Fibroblast of villous mesenchyme (primary cell): ENCODE measurements at places on chromosomes 12 and 14. TPM values are rescaled to one million over a fixed set of nuclear protein-coding genes. Genes with fewer than 3 reads are reported as not detected.

The CTSG gene
- total RNA-seq = not detected in 2 replicates

The NAB2 gene
- 38.0 and 39.6 TPM in 2 replicates for total RNA-seq

The CIDEB gene
- total RNA-seq = 1.3 and 3.0 TPM in 2 replicates

The SYCP3 gene
- under 0.01 and 0.32 TPM in 2 replicates for total RNA-seq

The SIVA1 gene
- total RNA-seq = 67.8 and 73.8 TPM in 2 replicates

The ERG28 gene
- 10.0 and 13.0 TPM in 2 replicates for total RNA-seq

The KLRK1 gene
- total RNA-seq = not detected in 2 replicates

The GPR137C gene
- total RNA-seq = 0.32 and 0.43 TPM in 2 replicates

The KLHDC1 gene
- total RNA-seq = 2.6 and 3.0 TPM in 2 replicates

The MFAP5 gene
- 0.86 and 4.8 TPM in 2 replicates for total RNA-seq

The PLEK2 gene
- 2.2 and 4.5 TPM in 2 replicates for total RNA-seq

The CCDC197 gene
- total RNA-seq = not detected in 2 replicates

DNA sequence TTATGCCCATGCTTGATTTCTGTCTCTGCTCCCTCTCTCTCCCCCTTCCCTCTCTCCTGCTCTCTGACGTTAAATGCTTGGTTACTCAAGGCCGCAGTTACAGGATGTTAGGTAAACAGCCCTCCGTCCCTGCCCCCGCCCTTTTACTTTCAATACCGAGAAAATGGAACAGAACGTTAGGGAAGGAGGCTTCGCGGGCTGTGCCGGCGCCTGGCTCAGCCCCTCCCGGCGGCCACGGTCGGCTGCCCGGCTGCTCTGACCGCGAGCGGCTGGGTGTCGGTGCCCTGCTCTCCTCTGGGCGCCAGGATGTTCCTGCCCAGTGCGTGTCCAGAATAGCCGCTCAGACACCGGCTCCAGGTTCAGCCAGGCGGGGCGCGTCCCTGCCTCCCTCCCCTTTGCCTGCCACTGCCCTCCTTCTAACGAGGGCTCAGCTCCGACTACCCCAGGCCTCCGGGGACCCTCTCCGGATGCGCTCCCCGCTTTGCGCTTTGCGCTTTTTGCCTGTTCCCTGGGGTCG is 166.1 kb downstream of the ADCK1 start:
- peak; percentile 8 for DNase-seq

DNA sequence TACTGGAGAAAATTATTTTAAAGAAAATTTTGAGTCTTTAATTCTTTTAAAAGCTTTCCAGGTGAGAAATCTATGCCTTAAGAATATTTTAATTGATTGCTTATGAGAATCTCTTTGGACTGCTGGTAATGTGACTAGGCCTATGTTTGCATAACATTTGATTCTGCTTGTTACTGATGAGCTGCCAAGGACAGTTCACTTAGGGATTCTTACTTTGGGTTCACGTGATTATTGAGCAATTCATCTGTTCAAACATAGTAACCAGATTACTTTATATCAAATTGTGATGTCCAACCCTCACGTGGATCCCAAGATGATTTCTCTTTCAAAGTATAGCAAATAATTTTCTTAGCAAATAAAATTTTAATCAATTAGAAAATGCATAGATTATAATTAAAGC is 27.4 kb upstream of the ABCD2 start:
- DNase-seq = peak; percentile 31

GRCh38 chr12:98217257-98217656 is 298.1 kb upstream of the TMPO start:
- no peak for DNase-seq

GRCh38 chr12:49632401-49632800 is 9.0 kb downstream of the PRPF40B start:
- DNase-seq = no peak

GRCh38 chr14:90758959-90759358 is 57.3 kb downstream of the TTC7B start:
- peak; percentile 18 for DNase-seq

- peak; percentile 32 for DNase-seq
Measured at GRCh38 chr12:75921622-75922289, 109.8 kb downstream of the PHLDA1 start.

DNA sequence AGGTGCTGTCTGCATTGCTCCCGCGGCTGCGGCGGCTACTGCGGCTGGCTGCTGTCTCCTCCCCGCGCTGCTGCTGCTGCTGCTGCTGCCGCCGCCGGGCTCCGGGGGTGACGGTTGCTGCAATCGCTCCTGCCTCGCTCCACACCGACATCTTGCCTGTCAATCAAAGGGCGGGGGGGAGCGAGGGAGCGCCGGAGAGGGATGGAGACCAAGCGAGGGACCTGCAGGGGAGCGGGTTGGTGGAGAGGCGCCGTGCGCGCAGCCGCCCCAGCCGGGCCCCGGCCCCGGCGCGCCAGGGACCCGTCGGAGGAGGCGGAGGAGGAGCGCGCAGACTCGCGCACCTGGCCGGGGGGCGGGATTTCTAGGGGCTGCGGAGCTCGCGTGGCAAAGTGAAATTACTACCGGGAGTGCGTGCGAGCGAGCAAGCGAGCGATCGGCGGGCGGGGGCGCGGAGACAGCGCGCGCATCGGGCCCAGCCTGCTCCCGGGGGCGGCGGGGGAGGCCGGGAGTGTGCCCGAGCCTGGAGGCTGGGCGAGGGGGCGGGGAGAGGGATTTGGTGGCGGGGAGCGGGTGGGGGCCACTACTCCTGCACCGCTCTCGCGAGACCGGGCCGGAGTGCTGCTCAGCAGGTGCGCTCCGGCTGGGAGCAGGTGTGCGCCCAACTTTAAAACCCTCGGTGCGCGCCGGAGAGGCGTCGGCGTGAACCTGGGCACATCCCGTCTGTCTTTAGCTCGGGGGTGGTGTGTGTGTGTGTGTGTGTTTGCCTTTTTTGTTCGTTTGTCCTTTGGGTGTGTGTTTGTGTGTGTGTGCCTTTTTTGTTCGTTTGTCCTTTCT is at the start of gene KSR2:
TSS of gene KSR2 (minus strand) at position 165 of the 834 bp plus-strand sequence. CDS start 735 bp downstream, outside the sequence.
- DNase-seq = no peak

DNA sequence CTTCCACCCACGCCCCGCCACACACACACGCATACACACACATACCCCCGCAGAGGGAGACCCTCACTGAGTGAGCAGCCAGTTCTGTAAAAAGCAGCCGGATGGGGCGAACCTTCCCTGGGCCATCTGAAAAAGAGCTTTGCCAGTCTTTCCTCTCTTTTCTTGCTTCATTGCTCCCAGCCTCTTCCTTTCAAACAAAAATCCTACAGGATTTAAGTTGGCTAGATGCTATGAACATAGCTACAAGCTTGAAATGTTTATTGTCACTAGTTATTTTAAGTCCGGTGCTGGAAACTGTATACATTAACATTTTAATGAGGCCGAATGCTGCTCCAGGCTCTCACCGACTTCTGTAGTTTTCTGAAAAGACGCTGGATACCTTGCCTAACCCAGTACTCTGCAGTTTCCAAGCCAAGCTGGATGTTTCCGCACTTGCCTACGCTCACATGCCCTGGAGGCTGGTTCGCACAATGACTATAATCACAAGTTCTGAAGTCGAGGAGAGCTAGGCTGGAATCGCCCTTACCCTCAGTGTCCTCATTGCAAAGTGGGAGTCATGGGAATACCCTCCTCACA is 39.2 kb downstream of the LTBP2 start:
- DNase-seq = peak; percentile 87

GRCh38 chr14:23217032-23218020 is 20.4 kb upstream of the RNF212B start:
- no peak for DNase-seq

DNA sequence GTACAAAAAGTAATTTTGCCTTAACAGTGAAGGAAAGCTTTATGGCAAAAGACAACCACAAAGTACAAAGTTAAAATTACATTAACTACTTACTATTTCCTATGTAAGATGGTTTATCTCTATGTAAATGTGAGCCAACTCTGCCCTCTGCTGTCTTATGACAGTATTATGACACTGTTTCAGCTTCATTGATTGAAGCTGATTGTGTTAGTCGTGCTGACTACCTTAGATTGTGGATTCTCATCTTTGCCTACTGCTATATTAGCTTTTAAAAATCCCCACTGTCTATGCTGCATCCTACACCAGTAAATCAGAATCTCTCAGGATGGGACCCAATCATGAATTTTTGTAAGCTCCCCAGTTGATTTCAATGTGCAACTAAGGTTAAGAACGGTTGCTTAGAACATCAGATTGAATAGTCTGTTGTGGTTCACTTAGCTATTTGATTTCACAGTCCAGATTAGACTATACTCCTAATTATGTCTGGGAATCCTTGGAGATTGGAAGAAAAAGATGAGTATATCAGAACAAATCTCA is 12.2 kb upstream of the SPTB start:
- peak; percentile 76 for DNase-seq

- peak; percentile 12 for DNase-seq
Measured at GRCh38 chr12:5438671-5439200, 6.8 kb downstream of the NTF3 start.

DNA sequence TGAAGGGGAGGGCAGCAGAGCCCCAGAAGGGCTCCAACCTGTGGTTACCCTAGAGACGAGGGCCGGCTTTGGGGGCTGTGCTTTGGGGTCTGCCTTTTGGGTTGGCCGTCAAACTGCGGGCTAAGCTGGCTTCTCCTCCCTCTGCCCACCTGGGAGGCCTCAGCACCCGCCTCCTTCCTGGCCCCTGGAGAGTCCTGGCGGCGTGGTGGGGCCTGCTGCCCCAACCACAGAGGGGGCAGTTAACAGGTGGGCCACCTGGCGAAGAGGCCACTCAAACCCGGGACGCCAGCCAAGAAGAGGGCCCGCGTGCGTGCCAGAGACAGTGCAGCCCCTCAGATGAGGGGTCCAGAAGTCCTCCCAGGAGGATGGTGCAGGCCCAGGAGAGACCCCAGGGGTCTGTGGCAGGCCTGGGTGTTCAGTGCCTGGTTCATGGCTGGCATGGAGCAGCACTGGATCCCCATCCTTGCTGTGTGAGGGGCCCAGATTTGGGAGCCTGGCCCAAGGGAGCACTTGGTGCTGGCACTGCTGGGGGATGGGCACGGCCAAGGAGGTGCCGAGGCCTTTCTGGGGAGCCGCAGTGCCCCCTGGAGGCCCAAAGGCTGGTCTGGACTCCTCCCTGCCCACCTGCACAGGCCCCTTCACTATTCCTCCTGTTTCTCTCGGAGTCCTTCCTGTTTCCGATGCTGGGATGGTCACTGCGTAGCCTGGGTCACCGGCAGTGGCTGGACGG is 48.8 kb downstream of the LRCOL1 start:
- no peak for DNase-seq

DNA sequence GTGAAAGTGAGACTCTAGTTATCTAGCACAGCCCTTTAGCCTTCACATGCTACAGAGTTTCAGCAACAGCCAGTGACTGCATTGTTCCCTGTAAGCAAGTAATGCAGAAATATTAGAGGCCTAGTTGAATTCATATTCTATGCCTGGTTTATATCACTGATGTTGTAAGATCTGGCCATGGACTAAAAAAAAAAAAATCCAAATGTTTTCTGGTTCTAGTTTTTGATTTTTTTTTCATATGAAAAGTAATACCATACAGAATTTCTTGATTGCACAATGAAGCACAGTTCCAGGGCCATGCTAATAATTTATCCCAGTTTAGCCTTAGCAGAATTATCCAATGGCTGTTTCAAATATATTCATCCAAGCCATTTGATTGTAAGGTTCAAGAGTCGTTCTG is 341.5 kb upstream of the DDHD1 start:
- DNase-seq = no peak

- DNase-seq = no peak
Measured at GRCh38 chr14:48857366-48857765, 728.8 kb downstream of the RPS29 start.

- DNase-seq = no peak
Measured at GRCh38 chr12:95949477-95950206, 6.5 kb downstream of the AMDHD1 start.

DNA sequence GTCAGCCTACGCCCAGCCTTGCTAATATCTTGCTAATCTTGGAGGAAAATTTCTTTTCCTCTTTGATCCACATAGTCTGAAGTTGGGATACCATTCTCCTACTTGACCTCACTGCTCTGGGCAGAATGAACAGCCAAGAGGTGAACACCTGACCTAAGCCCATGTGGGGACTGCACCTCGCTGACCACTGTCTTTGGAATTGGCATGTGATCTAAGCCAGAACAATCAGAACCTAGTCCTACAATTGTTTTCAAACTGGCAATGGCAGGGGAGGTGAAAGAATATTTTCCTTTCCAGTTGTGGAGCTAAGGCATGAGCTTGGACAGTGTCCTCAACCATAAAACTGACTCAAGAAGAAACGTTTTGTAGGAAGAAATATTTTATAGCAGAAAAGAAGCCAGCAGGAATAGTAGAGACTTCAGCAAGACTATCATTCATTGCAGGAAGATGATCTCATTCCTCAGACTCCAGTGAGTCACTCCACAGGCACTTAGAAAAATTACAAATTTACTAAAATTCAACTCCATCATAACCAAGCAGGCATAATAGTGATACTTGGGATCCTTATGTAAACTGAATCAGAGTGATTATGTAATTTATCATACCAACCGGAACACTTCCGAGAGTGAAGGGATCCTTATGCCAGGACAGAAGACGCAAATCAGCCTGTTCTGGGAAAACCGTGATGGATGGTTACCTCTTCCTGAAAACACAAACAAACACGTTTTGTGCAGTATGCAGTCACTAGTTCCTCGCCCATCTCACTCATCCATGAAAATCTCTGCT is 14.7 kb downstream of the PTPRO start:
- DNase-seq = peak; percentile 13

- DNase-seq = no peak
Measured at GRCh38 chr14:72573725-72574417, 320.0 kb downstream of the DPF3 start.

DNA sequence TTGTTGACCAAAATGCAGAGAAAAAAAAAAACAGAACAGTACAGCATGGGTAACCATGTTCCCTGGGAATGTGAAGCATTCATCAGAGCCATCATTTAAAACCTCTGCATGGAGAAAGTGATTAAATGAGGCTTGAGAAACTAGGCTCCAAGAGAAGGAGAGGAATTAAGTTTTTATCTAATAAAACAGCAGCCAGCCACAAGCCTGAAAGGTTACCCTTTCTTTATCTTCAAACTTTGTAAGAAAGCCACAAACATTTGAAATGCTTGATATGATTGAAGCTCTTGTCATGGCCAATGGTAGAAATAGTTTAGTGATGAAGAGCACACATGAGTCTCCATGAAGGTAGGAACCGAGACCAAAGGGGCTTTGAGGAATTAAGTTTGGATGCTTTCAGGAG is 144.9 kb upstream of the SYT1 start:
- DNase-seq = no peak

DNA sequence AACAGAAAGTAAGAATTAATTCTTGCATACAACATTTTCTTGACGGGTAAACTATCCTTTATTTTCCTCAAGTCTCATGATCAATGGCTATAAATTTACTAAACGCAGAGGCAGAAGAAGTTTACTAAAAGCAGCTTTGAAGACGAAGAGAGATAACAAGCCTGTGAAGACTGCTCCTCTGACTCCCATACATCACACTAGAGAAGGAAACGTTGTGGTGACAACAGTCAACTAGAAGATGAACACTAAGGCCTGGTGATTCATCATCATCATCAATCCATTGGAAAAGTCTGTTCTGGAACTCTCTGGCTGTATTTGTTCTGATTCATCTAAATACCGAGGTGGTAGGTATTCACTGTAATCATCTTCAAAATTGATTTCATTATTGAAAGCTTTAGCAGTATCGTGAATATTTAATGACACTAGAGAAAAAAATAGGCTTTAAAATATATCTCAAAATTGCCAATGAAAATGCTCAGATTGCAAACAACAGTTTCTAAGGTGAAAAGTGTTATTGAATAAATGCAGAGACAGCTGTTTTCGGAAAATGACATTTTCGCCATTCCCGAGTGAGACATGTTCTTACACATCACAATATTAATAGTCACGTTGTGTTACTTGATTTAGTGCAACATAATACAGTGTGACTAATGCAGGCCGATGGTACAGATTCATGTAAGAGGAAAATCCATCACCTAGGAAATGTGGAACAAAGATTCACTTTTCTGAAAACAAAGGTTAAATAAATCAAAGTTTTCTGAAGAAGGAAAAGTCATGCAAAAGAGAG is 260.5 kb downstream of the C12orf50 start:
- DNase-seq = no peak

GRCh38 chr14:101707863-101708620 is 53.5 kb upstream of the PPP2R5C start:
- no peak for DNase-seq
